ENCODE measurements at places on chromosomes 4 and X.

DNA sequence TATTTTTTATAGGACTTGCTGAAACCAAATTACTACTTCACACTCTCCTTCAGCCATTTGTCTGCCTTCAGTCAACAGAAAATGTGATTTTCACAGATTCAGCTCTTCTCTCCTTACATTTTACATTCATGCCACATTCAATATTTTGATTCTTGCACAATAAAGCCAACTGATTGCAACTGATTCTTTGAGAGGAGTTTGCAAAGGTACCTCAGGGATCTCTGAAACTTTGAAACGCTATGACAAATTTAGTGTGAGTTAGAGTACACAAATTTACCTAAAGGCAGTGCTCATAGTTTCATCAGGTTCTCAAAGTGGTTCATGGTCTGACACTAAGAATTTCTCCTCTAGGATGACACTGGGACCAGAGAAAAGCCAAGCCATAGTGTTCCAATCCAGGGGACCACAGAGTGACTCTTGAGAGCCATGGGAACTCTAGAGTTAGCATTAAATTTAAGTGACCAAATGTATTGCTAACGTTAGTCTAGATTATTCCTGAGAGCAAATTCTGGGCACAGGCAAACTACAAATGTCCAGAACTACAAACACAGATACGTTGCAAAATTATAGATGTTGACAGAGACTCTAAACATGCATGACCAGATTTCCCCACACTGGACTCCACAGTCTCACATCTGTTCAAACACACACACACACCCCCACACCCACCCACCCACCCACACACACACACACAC, 9.0 kb downstream of the CSN3 start:
- DNase-seq = no peak

DNA sequence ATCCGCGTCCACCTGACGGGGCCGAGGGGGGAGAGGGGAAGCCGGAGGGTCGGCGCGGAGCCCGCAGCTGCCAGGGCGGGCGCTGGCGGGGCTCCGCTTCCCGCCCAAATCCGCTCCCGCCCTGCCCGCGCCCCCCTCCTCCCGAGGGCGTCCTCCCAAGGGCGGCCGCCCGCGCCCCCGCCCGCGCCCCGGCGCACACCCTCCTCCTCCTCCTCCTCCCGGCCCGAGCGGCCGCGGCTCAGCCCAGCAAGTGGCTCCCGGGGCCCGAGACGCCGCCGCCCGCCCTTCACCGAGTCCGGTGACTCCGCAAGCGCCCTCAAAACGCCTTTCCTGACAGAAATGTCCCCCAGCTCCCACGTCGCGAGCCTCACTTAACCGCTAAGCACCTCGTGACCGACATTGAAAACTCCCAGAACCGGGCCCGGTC, 487 bp downstream of the HMGB2 start:
- peak; percentile 63 for DNase-seq

DNA sequence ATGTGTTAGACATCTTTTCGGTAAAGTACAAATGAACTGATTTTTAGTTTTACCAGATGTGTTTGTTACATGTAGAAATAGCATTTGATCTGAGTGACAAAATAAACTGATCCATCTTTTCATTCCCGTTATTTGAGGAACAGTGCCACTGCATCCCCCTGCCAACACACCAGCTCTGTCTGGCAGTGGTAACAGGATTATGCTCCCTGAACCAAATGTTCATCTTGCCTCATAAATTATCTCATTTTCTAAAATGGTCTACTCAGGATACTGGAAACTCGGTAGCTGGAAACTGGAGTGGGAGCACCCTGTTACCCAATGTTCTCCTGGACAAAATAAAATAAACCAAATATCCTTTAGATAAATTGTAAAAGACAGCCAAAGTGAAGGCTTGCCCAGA, 171.6 kb downstream of the FAT4 start:
- no peak for DNase-seq

GRCh38 chrX:118066867-118067515, 49.6 kb downstream of the KLHL13 start:
- no peak for DNase-seq

GRCh38 chrX:41447897-41448296, 754 bp downstream of the NYX start:
- no peak for DNase-seq

GRCh38 chr4:175405961-175406360, 406.1 kb downstream of the GPM6A start:
- DNase-seq = no peak

DNA sequence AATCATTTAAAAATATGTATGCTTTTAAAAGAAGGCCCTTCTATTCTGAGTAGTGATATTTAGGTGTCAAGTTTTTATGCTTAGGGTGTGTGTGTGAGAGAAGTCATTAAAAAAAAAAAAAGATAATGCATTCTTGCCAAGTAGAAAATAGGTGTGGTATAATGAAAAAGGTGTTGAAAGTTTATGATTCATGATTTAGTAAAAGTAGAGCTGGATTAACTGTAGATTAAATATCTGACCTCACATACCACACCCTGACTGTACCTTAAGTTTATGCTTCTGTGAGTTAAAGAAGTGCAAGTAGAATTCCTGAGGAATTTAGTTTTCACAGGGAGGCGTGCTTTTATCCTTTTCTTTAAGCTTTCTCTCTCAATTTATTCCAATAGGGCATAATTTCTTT, 71.1 kb downstream of the BMPR1B start:
- no peak for DNase-seq

DNA sequence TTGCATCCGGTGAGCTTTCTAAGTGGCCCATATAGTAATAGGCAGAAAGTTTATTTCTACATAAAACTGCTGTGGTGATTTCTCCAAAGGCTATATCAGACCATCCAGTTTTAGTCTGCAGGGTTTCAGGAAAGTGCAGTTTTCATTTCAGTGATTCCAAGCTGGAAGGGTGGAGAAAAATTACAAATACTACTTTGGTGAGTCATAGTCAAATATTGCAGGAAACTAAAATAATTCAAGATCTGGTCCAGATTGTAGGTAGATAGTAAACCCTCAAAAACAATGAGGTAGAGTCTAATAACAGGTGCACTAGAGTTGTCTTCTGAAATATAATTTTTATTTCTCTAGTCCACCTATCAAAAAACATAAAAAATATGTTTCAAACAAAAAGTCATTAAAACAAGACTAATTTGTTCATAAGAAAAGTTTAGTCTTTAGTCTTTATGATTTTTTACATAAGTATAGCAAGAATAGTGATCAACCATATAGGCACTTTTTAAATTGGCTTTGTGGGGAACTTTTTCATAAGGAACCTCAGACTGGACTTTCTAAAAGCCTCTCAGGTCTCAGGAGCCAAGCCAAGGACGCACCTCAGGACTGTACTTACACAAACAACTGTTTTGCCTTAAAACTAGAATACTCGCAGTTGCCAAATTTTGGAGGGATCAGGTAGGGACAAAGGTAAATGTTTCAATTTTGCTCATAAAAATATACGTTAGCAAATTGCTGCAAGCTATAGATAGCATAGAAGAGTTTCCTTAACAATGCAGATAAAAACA, 101.8 kb upstream of the TLR3 start:
- DNase-seq = no peak

- peak; percentile 23 for DNase-seq
Observed at GRCh38 chrX:119870626-119871131, 854 bp downstream of the RNF113A start.

DNA sequence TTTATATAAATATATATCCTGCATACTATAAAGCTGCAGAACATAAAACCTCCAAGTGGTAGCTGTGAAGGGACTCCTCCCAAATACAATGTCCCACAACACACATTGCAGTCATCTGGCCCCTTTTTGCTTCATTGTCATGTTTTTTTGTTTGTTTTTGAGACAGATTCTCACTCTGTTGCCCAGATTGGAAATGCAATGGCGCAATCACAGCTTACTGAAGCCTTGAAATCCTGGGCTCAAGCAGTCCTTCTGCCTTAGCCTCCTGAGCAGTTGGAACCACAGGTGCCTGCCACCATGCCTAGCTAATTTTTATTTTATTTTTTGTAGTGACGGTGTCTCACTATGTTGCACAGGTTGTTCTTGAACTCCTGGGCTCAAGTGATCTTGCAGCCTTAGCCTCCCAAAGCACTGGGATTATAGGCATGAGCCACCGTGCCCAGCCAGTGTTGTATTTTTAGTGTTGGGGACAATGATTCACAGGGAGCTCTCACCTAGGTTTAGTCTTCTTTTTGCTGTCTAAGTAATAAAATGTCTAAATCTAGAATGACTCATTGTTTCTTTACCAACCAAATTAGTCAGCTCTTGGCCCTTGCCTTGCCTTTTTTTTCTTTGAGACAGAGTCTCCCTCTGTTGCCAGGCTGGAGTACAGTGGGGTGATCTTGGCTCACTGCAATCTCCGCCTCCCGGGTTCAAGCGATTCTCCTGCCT, 24.0 kb upstream of the XIAP start:
- DNase-seq = no peak

DNA sequence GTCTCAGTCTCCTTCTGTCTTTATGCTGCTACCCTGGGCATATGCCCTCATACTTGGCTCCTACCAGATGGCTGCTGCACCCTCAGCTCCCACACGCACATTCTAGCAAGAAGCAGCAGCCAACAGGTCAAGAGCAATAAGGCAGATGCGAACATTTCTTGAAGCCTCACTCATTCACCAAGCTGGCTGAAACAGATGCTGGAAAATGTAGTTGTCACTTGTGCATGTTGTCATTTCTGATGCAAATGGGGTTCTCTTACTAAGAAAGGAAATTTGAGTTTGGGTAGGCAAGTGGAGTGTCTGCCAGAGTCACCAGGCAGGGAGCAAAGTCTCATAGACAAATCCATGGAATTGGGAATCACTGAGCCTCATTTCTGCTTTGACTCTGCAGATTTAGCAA, 57.4 kb upstream of the SORBS2 start:
- DNase-seq = no peak

DNA sequence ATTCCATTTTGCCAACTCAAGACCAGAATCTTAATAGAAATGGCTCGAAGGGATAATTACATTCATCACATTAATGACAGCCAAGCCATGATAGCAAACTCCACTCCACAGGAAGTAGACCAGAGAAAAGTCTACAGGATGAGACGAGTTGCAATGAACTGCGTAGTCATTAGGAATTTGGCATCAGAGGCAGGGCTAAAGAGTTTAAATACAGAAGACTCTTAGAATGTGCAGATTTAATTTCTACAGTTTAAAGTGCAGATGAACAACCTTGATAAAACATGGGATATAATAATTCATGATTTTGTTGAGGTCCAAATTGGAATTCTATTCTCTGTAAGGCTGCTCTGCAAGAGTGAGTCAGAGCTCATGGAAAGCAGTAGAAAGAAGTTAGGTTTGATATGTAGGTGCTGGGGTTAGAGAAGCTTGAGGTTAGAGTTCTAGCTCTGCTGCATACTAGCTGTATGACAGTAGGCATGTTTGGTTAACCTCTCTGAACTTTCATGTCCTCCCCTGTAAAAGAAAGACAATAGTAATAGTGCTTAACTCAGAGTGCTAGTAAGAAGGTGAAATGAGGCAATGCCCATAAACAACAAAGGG, 32.2 kb downstream of the LNX1 start:
- no peak for DNase-seq

DNA sequence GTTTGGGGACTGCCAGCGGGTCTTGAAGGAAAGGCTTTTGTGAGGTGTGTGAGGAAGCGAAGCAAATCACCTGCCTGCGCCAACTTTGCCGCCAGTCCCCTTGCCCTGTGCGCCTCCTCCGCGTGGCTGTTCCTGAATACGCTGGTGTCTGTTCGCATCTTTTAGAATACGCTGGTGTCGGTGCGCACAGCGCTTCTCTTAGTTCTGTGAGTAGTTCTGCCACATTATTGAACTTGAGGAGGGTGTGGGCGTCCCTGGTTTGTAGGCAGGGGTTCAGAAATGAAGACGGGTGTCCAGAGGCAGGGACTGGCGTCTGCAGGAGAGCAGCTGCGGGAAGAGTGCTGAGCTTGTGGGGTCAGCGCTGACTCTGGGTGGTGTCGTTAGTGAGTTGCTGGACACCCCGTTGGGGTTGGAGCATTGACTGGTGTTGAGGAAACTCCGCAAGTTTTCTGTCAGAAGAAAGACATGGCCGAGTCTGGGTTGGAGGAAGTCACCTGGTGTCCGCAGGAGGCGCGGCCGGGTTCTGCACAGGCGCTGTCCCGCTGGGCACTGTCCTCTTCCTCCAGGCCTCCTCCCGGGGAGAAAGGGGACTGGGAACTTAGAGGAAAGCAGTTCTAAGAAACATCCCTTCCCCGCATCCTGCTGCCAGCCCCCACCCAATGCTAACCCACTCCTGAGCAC, 930 bp downstream of the ZNF718 start:
- peak; percentile 44 for DNase-seq

DNA sequence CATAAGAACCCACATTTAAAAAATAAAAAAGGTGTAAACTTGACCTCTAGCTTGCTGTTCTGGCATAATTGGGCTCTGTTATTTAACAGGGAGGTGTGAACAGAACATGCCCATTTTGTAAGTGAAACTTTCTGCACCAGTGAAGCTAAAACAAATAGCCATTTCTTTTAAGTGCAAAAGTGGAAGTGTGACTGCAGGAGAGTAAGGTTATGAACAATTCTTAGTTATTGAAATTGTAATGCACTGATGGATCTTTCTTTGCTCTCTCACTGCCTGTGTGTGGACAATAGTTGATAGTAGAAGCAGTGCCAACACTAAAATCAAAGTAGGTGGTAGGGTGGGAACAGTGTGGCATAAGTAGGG, 12.6 kb downstream of the P2RY10 start:
- no peak for DNase-seq

GRCh38 chr4:187606581-187606980, 389.0 kb upstream of the ZFP42 start:
- DNase-seq = peak; percentile 46

GRCh38 chr4:86359944-86360478, at the start of gene MAPK10:
Gene MAPK10 (minus strand): TSS chr4:86360053.
- peak; percentile 49 for DNase-seq

GRCh38 chr4:75512386-75513211, 1.6 kb downstream of the RCHY1 start:
- peak; percentile 81 for DNase-seq
